ENCODE measurements at places on chromosomes 16 and 17.

DNA sequence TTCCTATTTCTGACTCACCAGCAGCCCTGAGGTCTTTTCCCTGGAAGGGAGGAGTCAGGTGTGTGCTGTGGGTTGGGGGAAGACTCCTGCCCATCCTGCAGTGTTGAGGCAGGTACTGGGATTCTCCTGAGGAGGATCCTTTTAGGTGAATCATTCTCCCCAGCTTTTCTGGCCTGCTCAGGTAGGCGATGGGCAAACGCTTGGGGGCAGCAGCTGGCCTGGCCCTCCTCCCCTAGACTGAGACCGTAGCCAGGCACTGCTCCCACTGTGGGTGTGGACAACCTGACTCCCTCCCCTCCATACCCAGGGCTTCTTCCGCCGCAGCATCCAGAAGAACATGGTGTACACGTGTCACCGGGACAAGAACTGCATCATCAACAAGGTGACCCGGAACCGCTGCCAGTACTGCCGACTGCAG is 15.1 kb downstream of the GJD3 start:
- no peak for DNase-seq

GRCh38 chr16:48276102-48276501 is 28.8 kb upstream of the ABCC11 start:
- DNase-seq: no peak

DNA sequence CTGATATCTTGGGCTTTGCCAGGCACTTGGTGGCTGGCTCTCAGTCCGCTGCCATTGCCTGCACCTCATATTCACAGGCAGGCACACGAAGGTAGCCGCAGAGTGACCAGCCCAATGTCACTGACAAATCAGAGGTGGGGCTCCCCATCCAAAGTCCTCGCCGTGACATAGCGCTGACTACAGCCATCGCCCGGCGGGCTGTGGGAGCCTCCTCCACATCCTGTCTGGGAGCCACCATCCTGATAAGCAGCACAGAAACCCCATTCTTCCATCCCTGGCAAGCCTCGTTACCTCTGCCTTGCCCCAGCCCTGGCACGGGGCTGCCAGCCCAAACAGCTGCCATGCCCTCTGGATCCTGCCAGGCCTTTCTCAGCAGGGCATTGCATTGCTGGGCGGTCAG is 437.8 kb downstream of the SLC39A11 start:
- DNase-seq: no peak

DNA sequence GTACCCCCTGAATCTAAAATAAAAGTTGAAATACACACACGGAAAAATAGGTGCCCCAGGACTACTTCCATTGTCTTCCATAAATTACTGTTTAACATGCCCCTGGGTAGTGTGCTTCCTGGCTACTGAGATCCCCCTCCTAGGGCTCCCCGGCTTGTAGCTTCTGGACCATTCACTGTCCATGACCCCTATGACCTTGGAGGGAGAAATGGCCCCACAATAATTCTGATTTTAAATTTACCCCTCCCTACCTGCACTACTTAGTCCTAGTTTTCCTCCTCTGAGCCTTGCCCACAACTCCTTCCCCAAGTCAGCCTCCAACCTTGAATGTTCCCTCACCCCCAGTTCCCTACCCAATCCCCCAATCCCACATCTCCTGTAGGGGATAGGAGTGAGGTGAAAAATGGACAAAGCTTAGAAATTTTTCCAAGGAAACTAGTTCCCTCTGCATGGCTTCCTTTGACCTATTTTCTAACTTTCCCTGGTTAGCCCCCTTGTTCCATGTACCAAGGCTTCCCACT is 9.5 kb upstream of the MSL1 start:
- no peak for DNase-seq

DNA sequence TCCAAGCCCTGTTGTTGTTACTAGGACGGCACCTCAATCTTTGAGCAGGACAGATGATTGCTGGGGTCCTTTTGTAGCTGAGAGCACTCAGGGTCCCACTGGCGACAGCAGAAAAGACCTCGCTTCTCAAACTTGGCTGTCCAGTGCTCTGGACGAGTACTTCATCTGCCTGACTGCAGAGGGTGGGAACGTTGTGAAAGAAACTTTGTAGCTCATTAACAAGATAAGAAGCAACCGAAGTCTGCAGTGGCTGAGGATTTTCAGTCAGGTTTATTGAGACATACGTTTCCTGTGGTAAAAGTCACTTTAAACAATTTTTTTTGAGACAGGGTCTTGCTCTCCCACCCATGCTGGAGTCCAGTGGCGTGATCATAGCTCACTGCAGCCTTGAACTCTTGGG is 191.7 kb downstream of the PRKCB start:
- DNase-seq: no peak

DNA sequence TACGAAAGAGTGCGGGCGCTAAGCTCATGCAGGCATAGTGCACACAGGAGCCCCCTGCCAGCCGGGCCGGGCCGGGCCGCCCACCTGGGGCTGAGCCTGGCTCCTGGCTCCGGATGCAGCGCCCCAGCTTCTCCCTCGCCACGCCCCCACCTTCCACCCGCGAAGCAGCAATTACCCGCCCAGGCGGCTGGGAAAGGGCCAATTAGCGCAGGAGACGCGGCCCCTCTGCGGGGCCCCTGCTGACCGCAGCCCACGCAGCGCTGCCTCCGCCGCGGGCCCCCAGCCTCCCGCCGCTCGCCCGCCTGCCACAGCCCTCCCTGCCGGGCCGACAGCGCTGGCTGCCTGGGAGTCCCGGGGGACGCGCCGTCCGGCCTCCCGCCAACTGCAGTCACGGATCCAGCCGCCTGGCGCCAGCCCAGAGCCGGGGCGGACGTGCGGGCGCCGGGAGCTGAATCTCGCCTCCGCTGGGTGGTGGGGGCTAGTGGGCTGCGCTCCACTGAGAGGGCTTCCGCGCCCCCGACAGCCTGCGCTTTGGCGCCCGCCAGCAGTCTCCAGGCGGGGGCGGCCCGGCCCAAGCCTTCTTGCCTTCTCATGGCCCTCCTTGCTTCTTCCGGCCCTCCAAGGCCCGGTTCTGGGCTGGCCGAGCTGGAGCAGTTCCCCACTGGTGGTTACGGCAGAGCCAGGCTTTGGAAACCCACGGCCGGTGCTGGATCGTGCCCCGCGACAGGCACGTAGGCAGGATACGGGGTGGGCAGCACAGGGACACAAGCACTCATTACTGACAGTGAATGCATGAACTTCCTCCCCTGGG is 14.9 kb upstream of the CBFB start:
- peak; percentile 37 for DNase-seq

- no peak for DNase-seq
These were observed 61.9 kb downstream of the SDK2 start for GRCh38 chr17:73582359-73582758.

DNA sequence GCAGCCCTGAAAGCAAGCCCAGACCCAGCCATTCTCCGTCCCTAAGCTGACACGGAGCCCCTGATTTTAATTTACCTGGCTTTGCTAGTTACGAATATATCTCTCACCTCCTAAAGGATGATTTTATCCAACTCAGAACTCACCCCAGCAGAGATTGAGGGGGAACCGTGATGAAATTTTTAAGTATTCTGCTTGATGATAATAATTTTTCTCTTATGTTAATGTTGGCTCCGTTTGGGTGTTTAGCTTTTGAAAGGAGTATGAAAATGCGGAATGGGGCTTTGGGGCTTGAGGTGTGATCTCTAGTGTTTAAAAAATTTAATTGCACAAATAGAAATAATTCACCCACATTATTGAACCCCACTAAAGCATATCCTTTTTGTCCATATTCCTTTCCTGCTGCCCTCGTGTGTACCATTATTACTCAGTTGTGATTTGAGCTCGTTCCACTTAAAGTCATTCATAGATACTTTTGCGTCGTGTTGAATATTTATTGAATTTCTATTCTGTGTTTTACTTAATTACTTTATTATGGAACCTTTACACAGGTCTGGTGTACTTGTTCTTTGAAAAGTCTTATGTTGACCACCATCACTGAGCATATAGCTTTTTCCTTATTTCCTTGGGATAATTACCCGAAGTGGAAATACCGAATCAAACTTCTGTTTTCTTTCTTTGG is 775 bp downstream of the PRPSAP2 start:
- DNase-seq: no peak

- DNase-seq: no peak
These were observed 21.5 kb upstream of the ADGRG1 start for GRCh38 chr16:57606847-57607501.

DNA sequence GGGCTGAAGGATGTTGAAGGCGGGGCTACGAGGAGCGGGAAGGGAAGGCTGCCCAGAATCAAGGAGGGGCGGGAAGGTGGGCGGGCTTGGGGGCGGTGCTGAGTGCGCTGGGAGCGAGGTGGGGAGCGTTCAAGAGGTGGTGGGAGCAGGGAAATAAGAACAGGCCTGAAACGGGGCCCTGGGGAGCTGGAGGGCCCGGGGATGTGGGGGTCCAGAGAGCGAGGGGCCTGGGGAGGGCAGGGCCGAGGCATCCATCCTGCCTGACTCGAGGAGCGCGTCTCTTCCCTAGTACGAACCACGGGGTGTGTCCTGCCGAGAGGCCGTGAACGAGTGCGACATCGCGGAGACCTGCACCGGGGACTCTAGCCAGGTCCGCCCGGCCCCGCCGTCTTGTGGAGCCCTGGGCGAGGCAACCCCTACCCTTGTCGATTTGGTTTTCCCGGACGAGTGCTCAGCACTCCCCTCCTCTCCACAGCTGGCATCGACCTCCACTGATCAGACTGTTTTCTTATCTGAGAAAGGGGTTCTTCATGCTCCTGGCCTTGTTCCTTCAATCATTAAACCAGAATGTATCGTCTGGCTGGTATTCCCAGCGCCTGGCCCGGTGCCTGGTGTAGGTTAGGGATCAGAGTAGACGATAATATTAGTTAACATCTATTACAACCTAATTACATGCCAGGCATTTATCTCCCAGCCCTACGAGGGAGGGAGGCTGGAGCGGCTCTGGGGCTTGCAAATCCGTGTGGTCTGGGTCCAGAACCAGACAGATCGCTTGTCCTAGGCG is 17.2 kb downstream of the ADAM11 start:
- DNase-seq: no peak

DNA sequence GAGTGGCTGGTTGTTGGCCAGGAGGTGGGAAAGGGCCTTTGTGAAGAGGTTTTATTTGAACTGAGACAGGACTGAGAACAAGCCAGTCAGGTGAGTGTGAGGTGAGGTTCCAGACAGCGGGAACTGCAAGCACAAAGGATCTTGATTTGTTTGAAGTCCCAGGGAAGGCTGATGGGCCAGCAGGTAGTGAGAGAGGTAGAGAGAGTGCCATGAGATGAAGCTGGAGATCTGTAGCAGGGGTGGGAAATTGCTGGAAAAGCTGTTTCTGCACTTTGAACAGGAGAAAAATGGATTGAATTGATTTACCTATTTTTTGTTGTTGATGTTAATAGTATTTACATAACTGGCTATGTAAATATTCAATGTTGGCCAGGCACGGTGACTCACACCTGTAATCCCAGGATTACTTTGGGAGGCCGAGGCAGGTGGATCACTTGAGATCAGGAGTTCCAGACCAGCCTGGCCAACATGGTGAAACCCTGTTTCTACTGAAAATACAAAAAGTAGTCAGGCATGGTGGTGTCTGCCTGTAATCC is 7.7 kb upstream of the DCTPP1 start:
- no peak for DNase-seq

GRCh38 chr16:50208460-50208931 is 55.4 kb downstream of the TENT4B start:
- DNase-seq: peak; percentile 50

- DNase-seq: no peak
These were observed 10.4 kb upstream of the TMEM132E start for GRCh38 chr17:34568953-34569352.

DNA sequence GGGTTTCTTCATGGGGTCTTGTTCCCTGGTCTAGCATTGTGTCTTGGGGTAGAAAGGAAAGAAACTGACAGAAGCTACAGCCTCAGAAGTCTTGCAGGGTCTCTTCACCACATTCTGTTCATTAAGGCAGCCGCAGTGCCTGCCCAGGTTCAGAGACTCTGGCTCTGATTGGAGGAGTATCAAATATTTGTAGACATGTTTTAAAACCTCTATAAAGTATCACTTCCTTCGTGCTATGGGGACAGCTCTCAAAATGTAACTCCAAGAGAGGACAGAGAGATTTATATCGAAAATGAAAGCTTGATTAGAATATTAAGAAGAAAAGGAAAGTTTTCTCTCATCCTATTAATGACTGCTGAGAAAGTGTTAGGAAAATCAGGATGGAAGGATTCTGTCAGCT is 107.0 kb upstream of the CACNG3 start:
- DNase-seq: no peak

DNA sequence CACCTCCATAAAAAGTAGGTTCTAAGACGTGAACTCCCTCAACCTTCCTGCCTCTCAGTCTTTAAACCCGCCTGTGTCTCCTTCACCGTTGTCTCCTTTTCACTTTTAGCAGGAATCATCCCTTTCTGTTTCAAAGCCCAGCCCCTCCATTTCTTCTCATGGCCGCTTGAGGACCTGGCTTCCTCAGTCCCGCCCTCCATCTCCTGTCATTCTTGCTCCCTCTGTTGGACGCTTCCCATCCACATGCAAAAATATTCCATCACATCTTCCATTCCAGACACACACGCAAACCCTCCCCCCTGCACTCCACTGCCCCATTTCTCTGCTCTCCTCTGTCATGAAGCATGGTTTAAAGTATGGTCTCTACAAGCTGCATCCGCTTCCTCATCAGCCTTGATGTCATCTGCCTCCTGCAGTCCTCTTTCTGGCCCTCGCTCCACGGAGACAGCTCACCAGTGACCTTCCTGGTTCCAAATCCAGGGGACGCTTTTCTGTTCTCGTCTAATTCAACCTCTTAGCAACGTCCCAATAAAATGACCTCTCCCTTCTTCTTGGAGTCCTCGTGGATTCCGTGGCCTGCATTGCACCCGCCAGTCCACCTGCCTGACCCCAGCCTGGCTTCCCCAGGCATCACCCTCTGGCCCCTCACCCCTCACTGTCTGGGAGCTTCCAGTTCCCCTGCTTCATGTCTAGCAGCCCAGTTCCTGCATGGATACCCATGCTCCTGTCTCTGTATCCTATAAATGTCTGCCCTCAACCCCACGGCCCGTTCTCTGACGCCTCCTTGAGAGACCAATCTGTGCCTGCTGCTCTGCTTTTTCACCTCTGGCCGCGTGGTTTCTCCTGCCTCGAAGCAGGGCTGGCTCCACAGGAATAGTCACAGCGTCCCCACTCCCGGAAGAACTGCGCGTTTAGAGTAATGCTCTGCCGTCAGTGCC is 26.2 kb downstream of the ANKRD40 start:
- DNase-seq: peak; percentile 61

GRCh38 chr17:61970030-61970429 is 42.2 kb upstream of the INTS2 start:
- no peak for DNase-seq

- peak; percentile 37 for DNase-seq
These were observed 4.2 kb upstream of the FBXL16 start for GRCh38 chr16:709566-710499.

- no peak for DNase-seq
These were observed 5.8 kb downstream of the TXNDC11 start for GRCh38 chr16:11736903-11737302.

- DNase-seq: no peak
These were observed 335.7 kb downstream of the GRIN2A start for GRCh38 chr16:9846362-9847099.

GRCh38 chr17:7982173-7982572 is 20.2 kb upstream of the GUCY2D start:
- DNase-seq: no peak
